ENCODE measurements at places on chromosomes 7 and 10. TPM values are rescaled to one million over a fixed set of nuclear protein-coding genes. Genes with fewer than 3 reads are reported as not detected.

Gene WASHC2C
- 20.8 TPM for total RNA-seq

Gene PRKCQ
- total RNA-seq, result 0.60 TPM

Gene AKR1E2
- not detected for total RNA-seq

Gene FBXL15
- 8.3 TPM for total RNA-seq

Gene COL13A1
- total RNA-seq, result not detected

Gene GGCT
- 78.3 TPM for total RNA-seq
